CD8-positive, alpha-beta memory T cell (primary cell): ENCODE measurements at places on chromosomes 11 and 22. TPM values are rescaled to one million over a fixed set of nuclear protein-coding genes. Genes with fewer than 3 reads are reported as not detected.

Gene HSD17B12
- polyA plus RNA-seq, result 26.3 TPM

Gene MTMR3
- 19.7 TPM for polyA plus RNA-seq

Gene SLC6A5
- polyA plus RNA-seq, result not detected

Gene ME3
- polyA plus RNA-seq, result not detected

Gene CASP1
- 152 TPM for polyA plus RNA-seq

Gene PTH
- not detected for polyA plus RNA-seq

Gene RIC3
- polyA plus RNA-seq, result 1.5 TPM

Gene CLP1
- 8.2 TPM for polyA plus RNA-seq

Gene CCDC87
- polyA plus RNA-seq, result not detected

Gene CEP57
- 46.1 TPM for polyA plus RNA-seq

Gene ADORA2A
- 89.6 TPM for polyA plus RNA-seq

Gene APOA1
- polyA plus RNA-seq, result not detected

Gene LRRC74B
- polyA plus RNA-seq, result not detected

Gene CSNK2A3
- polyA plus RNA-seq, result 1.1 TPM

Gene KRTAP5-11
- polyA plus RNA-seq, result not detected

Gene MUC5B
- not detected for polyA plus RNA-seq

Gene C11orf86
- not detected for polyA plus RNA-seq

Gene KIRREL3
- not detected for polyA plus RNA-seq

Gene PMM1
- polyA plus RNA-seq, result 33.3 TPM

Gene ART1
- not detected for polyA plus RNA-seq

Gene OR51B5
- not detected for polyA plus RNA-seq

Gene LGR4
- polyA plus RNA-seq, result 0.07 TPM

Gene IL17REL
- polyA plus RNA-seq, result not detected

Gene TEX12
- polyA plus RNA-seq, result not detected

Gene AGBL2
- 1.0 TPM for polyA plus RNA-seq

Gene ZC3H12C
- not detected for polyA plus RNA-seq

Gene LAYN
- polyA plus RNA-seq, result 0.21 TPM

Gene MYO7A
- 0.06 TPM for polyA plus RNA-seq

Gene SYNGR1
- polyA plus RNA-seq, result 10.1 TPM

Gene ACRV1
- polyA plus RNA-seq, result not detected

Gene MPZL2
- 0.36 TPM for polyA plus RNA-seq

Gene MAPK1
- polyA plus RNA-seq, result 103 TPM

Gene CREB3L1
- polyA plus RNA-seq, result not detected

Gene C11orf16
- not detected for polyA plus RNA-seq

Gene OR5L1
- polyA plus RNA-seq, result not detected

Gene ZNHIT2
- polyA plus RNA-seq, result 19.8 TPM

Gene CARD16
- polyA plus RNA-seq, result 268 TPM

Gene OR4A16
- not detected for polyA plus RNA-seq

Gene CDON
- polyA plus RNA-seq, result not detected
